Stimulated activated CD8-positive, alpha-beta memory T cell treated with anti-CD3 and anti-CD28 coated beads, Interleukin-15, amount 100 ng/mL, for 4 hours (primary cell): ENCODE measurements at places on chromosomes 6 and 20.

GRCh38 chr6:7058250-7058923 lies 49.4 kb upstream of the RREB1 start:
- no peak for DNase-seq

GRCh38 chr6:169940481-169941271 lies 189.3 kb downstream of the ERMARD start:
- DNase-seq = no peak

DNA sequence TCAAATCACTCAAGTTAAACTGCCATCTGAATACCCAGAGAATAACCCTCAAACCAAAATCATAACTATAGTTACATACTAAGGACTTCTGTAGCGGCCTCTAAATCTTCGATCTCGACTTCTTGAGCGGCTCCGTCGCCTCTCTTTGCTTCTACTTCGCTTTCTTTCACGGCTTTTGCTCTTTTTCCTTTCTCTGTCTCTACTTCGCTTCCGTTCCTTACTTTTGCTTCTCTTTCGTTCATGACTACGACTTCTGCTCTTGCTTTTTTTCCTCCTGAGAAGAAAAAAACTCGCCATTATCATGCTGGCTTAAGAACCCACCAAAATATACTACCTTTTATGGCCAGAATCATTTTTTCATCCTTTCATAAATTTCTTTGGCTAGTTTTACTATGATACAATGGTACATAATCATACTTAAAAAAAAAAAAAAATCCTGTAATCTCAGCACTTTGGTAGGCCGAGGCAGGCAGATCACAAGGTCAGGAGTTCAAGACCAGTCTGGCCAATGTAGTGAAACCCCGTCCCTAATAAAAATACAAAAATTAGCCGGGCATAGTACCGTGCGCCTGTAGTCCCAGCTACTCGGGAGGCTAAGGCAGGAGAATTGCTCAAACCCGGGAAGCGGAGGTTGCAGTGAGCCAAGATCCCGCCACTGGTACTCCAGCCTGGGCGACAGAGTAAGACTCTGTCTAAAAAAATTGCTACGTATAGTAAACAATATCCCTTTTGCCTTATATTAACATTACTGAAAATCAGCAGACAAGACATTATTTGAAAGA lies 10.0 kb downstream of the RBM39 start:
- DNase-seq = no peak

DNA sequence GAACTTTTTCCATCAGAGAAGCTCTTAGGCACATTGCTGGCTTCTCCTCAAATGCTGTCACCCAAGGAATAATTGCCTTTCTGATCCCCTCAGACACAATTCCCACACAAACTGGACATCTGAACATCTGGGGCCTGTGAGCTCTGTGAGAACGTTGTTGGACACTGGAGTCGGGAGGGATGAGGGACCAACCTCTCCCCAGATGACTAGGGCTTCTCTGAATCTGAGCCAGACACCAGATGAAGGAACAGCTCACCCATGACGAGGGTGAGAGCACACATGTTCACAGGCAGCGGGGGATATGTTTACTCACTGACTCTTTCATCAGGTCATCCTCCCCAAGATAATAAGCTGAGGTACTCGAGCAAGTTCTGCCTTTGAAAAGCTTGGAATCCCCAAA lies 283.9 kb upstream of the SUPT3H start:
- no peak for DNase-seq

DNA sequence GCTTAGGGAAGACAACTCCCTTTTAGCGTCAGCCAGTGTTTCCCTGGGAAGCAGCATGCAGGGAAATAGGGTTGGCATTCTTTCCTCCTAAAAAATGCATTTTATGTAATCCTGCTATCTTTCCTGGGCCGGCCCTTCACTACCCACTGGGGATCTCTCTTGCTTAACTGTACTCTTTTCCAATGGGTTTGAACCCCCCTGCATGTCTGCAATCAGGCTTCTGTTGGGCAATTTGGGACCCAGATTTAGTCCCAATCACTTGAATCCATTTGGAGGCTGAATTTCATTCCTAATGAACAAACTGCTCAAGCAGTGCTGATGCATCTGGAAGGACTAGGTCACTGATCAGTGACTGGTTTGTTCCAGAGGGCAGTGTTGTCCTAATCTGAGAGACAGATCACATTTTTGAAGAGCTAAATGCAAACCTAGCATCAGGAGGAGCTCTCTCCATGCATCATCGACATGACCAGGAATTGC lies 152.0 kb downstream of the TSHZ2 start:
- no peak for DNase-seq

- no peak for DNase-seq
Measured at GRCh38 chr6:134177236-134177635, 124.8 kb upstream of the SLC2A12 start.

DNA sequence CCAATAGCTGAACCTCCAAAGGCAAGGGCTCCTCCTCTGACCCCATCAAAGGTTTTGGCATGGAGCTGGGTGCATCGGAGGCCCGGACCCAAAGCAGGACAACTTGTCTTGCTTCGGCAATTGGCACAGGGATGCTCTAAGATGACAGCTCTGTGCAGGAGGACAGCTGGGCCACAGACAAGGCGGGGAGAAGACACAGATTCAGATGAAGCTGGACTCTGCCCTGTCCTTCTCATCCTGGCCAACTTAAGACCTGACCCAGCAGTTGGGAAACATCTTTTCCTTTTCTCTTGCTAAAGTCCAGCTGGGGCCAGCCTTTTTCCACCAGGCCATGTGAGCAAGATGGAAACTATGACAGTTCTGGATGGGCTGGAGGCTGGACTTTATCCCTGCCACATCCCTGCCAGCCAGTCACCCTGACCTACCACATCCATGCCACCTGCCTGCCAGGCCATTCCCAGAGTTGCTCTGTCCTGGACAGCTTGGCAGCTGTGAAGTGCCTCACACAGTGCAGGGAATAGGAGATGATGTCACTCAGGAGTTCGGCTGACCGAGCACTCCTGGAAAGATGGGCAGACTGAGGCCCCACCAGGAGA lies 12.7 kb upstream of the PSMF1 start:
- no peak for DNase-seq

DNA sequence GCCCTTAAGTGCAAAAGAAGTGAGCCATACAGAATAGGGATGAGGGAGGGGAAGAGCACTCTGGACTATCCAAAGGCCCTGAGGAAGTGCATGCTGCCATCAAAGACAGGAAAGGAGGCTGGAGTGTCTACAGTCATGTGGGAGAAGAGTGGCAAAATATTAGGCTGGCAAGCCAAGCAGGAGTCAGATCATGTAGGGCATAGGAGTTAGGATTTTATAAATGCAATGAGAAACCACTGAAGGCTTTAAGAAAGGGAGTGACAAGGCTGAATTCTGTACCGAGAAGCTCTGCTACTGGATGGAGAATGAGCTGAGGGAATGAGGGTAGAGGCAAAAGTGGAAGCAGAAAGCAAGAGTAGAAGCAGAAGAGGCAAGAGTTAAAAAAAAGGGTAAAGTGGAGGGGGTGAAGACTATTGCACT lies 2.3 kb downstream of the ZSCAN31 start:
- DNase-seq = no peak

DNA sequence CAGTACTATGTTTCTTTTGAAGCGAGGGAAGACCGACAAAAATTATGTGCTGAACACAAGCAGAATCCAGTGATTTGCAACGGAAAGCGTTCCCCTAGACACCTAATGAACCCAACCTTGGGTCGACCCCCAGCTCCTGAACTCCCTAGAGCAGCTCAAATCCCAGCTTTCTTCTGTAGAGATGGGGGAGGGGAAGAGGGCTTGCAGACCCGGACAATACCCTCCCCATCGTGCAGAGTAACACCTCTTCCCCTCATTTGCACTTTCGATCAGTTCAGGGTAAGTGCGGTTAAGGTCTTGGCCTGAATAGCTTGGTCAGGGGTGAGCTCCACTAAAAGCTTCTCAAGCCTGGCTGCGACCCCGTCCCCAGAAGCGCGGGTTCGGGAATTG lies 404 bp downstream of the CEP162 start:
- DNase-seq = no peak

GRCh38 chr6:52815167-52816092 lies 11.8 kb upstream of the GSTA1 start:
- no peak for DNase-seq

DNA sequence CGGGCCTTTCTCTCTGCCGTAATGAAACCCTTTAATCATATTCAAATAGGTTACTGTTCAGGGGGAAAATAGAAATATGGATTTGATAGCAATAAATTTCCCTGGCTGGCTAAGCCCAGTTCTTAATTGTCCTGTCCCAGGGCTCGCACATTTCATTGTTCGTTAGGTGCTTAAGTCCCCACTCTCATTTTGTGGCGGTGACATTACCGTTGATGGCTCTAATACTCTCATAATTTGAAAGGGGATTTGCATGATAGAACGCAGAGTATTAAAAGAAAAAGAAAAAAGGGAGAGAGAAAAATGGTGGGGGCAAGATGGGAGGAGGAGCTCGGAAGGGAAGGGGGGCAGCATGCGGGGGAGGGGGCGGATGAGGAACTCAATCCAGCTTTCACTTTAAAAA lies 79.1 kb upstream of the FOXP4 start:
- DNase-seq = no peak
